GM04504 (cell line): ENCODE measurements at places on chromosomes 11 and 22.
A peak's percentile ranks its signal among the peaks of the same experiment; 100 is the strongest.

DNA sequence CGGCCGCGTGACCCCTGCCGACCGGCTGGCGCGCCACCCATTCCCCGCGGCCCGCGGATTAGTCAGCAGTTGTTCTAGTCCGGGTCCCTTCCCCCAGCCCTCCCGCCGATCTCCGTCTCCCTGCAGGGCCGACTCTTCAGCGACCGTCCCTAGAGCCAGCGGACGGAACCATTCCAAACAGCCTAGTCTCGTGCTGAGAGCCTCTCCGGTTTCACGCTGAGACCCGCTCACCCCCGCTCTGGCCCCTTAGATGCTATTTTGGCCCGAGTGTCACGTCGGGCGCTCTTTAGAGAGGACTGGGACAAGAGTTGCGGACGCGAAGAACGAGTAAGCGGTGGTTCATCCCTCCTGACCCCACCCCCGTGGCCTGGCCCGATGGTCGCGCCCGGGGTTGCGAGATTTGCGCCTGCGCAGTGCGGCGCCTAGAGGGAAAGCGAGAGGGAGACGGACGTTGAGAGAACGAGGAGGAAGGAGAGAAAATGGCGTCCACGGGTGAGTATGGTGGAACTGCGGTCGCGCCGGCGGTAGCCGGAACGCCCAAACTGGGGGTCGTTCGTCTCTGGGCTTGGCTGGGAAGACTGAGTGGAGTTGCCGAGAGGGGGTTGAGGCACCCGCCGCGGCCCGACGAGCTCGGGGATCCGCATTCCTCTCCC, at the start of the genes EWSR1 and RHBDD3:
TSS of gene EWSR1 (plus strand) at position 411 of the 653 bp plus-strand sequence. CDS start at position 480, 69 bp downstream.
TSS of gene RHBDD3 (minus strand) at position 124 of the 653 bp plus-strand sequence. CDS start 2,355 bp downstream, outside the sequence.
- peak; percentile 95 for DNase-seq

DNA sequence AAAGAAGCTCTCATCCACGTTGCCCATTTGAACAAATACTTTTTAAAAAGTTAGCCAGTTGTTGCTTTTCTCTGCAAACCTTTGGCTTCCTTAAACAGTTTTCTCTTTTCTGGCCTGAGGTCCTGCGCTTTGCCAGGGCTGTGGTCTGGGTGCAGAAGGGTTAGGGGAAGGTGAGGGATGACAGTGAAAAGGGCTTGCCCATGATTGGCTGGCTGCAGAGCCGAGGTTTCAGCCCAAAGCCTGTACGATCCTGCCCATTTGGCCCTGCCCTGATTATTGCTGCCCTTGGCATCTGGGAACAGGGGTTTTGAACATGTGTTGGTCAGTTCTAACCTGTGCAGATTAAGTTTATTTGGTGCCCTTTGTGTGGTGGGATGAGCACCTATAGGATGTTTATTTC, 1.5 kb downstream of the INCENP start:
- DNase-seq, result no peak

GRCh38 chr11:6603287-6604080, at the start of the genes ILK and RRP8:
TSS of gene ILK (plus strand) at chr11:6603774. CDS start at chr11:6604272, 498 bp downstream.
TSS of gene RRP8 (minus strand) at chr11:6603616. CDS start at chr11:6603502, 114 bp downstream.
- peak; percentile 69 for DNase-seq

GRCh38 chr22:45218976-45219375, 21.7 kb downstream of the KIAA0930 start:
- no peak for DNase-seq

DNA sequence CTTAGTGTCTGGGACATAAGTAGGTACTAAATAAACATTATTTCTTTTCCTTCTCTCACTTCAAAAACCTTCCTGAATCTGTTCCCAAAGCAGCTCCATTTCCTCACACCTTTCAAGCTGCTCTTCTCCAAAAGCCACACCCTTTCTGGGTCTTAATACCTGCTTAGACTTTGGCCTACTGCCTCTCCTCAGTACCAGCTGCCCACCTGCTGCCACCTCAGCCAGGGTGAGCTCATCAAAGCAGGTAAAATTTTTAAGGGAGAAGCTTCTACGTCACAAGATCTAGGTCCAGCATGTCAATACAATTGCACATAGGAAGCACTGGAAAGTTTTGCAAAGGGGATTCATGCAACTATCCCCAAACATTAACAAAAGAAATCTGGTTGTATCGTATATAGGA, 108.4 kb downstream of the RPL27A start:
- no peak for DNase-seq

GRCh38 chr11:73972187-73972586, 10.5 kb downstream of the UCP2 start:
- no peak for DNase-seq

GRCh38 chr22:50315289-50316113, 8.1 kb upstream of the PLXNB2 start:
- no peak for DNase-seq

- no peak for DNase-seq
These were observed 18.1 kb downstream of the DTX4 start for GRCh38 chr11:59189986-59190385.

DNA sequence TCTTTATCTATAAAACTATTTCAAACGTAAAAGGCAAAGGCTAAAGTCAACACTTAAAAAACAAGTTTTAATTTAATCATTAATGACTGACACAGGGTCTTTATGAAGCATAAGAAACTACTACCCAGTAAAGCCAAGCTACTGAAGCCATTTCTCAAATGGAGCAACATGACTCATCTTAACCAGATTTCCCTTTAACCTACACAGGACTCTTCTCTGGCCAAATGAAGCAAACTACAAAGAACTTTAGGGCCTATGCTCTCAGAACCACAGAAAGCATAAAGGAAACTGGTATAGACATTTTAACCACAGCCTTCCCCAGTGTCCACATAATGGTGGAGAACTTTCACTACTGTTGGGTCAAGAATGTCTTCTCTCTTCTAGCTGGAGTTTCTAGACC, 34.7 kb downstream of the ALG9 start:
- no peak for DNase-seq

GRCh38 chr22:43978558-43978957, 23.3 kb downstream of the SAMM50 start:
- no peak for DNase-seq

- DNase-seq, result no peak
These were observed 26.1 kb downstream of the CD82 start for GRCh38 chr11:44591557-44591956.

DNA sequence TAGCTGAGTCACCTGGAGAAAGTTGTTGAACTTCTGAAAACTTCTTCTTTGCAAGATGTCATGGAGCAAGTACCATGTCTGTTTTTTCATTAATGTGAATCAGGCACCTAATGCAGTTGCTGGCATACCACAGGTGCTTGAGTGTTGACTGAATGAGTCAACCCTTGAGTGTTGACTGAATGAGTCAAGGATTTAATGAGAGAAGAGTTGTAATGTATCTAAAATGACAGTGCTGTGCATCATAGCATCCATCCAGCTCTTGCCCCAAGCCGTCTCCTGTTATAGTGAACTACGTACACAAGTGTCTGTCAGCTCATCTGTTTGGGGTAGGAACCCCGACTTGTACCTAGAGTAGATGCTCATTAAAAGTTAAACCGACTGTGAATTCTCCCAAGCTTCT, 93.1 kb downstream of the CWC15 start:
- no peak for DNase-seq

GRCh38 chr22:30241576-30242371, 4.8 kb downstream of the LIF start:
- DNase-seq, result no peak

DNA sequence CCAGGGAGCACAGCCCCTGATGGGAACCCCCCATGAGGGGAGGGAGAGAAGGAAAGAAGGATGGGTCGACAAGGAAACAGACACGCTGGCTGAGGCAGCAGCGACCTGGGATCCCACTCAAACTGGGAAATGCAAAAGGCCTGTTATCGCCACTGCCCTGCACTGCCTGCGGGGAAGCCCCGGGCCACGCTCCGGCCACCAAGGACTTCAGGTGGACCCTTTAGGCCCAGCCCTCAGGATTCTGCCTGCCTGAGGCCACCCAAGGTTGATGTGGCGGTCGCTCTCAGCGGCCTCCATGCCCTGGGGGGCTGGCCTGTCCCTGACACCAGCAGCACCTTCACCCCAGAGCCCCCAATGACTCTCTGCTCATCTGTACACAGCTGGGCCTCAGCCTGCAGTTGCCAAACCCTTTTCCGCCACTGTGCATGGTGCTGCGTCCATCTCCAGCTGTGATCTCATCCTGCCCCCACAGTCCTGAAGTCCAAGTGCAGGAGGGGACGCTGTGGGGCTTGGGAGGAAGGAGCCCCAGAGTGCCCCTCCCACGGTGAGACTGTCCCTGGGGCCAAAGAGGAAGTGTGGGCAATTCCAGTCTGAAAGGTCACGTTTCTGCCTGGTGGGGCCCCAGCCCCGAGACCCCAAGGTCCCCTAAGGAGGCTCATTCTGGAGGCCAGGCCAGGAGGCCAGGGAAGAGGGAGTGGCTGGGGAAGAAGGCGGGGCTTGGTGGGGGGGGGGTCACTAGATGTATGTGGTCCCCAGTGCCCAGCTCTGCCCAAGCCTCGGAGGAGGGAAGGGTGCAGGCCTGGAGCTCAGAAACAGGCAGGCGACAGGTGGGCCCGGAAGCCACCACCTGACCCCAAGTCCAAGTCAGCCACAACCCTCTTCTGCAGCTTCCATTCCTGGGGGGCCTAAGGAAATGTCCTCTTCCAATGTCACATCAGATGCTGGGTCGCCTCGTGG, 31.6 kb downstream of the OSBPL5 start:
- DNase-seq, result no peak

DNA sequence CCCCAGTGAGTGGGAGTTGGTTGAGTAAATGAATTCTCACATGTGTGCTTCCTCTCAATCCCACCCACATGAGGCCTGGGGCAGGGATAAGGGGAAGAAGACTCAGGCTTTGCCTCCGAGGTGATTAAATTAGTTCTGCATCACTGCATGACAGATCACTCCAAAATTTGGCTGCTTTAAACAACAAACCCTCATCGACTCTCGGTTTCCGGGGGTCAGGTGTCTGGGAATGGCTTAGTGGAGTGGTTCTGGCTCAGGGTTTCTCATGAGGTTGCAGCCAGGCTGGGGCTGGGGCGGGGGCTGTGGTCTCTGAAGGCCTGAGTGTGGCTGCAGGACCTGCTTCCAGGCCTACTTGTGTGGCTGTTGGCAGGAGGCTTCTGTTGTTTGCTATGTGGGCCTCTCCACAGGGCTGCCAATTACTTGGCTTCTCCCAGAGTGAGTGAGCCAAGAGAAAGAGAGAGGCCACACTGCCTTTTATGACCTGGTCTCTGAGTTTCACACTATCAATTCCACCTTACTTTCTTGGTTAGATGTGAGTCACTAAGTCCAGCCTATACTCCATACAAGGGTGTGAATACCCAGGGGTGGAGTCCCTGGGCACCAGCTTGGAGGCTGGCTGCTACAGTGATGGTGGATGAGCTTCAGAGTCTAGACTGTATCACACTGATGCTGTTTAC, 15.9 kb downstream of the MOGAT2 start:
- no peak for DNase-seq
